Neural crest cell (in vitro differentiated cells): ENCODE measurements at places on chromosomes 1 and 21.

DNA sequence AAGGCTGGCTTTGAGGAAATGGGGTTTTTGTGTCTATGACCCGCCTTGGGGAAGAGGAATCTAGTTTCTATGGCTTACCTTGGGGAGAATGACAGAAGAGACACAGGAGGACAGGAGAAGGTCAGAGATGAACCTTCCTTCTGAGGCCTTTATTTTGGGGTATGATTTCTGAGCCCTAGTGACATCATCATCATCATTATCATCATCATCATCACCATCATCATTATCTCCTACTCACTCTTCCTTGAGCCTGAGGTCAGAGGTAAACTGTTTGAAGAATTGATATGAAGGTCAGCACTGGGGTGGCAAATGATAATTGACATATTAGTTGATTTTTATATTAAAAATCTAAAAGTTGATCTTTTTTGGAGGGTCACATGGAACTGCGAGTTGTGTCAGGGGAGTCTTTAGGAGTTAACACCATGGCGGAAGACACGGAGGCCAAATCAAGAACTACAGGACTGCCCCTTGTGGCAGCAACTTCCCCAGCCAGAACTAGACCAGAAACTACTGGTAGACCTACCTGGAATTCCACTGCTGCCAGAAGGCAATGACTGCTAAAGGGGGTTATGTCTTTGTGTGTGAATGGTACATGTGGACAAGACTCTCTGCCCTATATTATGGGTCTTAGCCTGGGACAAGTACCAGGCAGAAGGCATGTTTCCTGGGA, 49.8 kb upstream of the WLS start:
- DNase-seq, result no peak

DNA sequence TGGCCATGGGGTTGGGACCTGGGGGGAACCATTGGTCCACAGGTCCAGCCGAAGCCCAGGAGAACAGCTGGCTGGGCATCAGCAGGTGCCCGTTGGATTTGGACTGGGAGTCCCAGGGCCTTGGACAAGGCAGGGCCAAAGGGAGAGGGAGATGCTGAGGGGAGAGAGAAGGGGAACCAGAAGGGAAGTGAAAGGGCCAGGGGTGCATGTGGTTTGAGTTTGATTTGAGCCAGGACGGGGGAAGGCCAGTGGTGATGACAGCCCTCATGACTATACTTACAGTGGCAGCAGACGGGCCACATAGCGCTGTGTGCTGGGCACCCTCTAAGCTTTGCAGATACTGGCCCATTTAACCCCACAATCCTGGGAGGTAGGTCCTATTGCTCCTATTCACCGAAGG, 18.8 kb downstream of the AGRN start:
- no peak for DNase-seq

- DNase-seq, result no peak
Observed at GRCh38 chr1:223219846-223220610, 77.0 kb upstream of the TLR5 start.

DNA sequence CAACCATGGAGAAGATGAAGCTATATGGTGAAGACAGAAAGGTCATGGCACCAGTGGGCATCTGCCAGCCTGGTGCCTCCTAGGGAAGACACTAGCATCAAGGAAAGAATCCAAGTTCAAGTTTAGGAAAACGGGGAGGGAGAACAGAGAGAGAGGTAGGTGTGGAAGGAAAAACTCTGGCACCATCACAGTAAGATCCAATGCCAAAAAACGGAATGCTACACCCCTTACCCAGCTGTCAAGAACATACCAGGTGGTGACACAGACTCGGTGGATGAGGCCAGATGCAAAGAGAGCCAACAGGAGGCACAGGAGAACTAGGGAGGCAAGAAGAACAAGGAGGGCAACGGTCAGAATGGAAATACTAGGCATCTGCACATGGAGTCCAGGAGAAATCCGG, 3.6 kb downstream of the KRTCAP2 start:
- DNase-seq, result no peak

DNA sequence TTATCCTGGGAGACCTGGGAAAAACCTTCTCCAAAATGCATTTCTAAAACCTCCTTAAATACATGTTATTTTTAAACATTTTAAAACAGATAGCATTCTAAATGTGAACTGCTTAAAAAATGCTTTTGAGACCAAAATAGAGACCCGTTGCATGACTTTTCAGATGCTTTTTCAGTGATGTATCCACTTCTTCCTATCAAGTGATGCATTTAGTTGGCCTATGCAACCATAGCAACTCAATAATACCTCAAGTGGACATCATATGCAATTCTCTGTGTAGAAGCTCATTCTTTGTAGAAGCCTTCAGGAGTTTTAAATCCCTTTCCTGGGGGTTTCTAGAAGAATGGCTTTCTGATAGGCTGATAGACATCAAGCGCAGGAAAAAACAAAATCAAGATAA, 94.5 kb upstream of the RAVER2 start:
- DNase-seq, result no peak

DNA sequence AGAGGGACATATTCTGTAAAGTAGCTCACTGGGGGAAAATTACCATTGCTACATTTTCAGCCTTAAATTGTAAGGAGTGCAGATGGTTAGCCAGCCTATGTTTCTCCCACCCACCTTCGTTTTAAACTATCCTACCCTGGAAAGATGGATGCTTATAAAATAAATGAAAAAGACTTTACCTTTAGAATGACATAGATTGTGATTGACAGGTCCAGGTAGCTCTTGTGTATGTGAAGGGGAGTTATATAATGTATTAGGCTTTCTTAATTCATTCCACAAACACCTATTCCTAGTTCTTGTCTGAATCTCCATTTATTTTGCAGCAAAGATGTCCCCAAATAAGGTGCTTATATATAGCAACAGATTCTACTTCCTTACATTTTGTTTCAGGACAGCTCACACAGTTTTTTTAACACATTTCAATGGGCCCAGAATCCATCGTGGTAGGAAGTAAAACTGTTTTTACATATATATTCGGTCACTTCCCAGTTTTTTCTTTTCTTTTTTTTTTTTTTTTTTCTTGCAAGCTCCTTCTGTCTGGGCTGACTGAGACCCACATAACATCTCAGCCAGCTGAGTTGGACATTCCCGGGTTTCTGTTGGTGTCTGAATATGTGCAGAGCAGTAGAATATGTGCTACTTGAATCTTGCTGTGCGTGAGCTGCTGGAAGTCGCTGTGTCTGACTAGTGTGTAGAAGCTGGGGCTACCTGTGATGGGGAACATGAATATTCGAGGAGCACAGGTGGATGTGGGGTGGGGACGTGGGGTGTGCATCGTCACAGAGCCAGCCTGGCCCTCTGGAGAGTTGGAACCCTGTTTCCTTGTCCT, 27.8 kb downstream of the UCK2 start:
- no peak for DNase-seq

GRCh38 chr1:167099851-167100250, 6.0 kb downstream of the STYXL2 start:
- no peak for DNase-seq

- DNase-seq, result no peak
Observed at GRCh38 chr1:94668528-94668927, 127.0 kb upstream of the F3 start.

GRCh38 chr1:202501281-202501680, 152.8 kb downstream of the PPP1R12B start:
- no peak for DNase-seq

GRCh38 chr1:154479764-154480421, 22.1 kb upstream of the TDRD10 start:
- DNase-seq, result peak; percentile 81

DNA sequence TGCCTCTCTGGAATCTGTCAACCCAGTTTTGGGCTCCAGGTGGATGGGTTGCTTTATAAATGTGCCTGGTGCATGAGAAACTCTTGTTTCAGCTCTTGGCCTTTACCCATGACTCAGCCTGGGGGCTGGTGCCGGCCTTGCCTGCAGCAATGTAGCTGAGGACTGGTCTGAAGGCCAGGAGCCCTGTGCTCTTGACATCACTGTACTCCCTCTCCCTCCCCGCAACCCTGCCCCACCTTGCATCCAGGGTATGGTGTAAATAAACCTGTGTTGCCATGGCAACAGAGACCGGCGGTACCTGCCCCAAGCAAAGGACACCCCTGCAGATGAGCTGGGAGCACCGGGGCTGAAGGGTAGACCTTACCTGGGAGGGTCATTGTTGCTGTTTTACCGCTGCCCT, 13.3 kb downstream of the FAM151A start:
- DNase-seq, result no peak

- DNase-seq, result no peak
Observed at GRCh38 chr1:56627636-56628039, 17.5 kb upstream of the PRKAA2 start.

- DNase-seq, result peak; percentile 49
Observed at GRCh38 chr1:154344977-154345837, 19.9 kb downstream of the ATP8B2 start.

DNA sequence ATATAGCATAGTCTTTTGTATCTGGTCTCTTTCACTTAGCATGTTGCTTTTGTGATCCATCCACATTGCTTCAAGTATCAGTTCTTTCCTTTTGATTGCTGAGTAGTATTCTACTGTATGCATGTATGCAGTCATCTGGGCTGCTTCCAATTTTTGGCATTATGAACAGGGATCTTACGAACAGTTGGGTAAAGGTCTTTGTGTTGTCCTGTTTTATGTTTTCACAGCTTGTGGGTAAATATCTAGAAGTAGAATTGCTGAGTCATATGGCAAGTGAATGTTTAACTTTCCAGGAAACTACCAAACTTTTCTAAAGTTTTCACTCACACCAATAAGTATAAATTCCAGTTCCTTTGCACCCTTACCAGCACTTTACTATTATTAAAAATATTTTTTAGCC, 60.9 kb downstream of the LHX4 start:
- no peak for DNase-seq

- DNase-seq, result no peak
Observed at GRCh38 chr1:172951730-172952365, 98.9 kb downstream of the TNFSF18 start.

DNA sequence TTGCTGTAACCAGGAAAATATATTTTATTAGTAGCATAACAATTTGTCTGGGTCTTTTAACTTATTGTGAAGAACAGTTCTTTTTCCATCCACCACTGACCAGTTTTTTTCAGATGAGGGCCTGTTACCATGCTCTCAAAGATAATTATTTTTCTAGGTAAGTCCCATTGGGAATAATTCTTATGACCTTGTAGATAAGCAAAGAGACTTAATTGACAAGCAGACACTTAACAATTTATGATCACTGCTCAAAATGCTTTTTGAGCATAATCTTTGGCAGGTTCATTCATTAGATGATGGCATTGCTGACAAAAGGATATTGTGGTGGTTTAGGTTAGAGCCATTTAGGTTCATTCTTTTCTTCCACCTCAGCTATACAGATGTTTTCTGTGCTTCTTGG, 6.6 kb downstream of the SNX27 start:
- no peak for DNase-seq

GRCh38 chr1:55723001-55723400, 507.8 kb upstream of the USP24 start:
- no peak for DNase-seq

DNA sequence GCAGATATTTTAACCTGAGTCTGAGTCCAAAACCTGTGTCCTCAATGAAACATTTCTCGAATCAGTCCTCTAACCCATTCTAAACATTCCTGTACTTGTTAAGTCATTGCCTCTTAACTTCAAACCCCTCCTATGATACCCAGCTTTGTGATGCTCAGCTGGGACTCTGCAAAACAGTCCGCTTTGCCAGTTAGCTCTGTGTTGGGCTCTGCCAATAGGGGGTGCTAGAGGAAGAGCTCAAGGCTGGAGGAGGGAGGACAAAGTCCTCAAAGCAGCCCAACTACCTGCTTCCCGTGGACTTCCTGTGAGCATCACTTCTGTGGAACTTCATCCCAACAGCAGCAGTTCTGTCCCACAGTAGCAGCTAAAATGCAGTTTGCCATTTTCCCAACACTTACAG, 38.1 kb upstream of the SYT14 start:
- DNase-seq, result no peak

DNA sequence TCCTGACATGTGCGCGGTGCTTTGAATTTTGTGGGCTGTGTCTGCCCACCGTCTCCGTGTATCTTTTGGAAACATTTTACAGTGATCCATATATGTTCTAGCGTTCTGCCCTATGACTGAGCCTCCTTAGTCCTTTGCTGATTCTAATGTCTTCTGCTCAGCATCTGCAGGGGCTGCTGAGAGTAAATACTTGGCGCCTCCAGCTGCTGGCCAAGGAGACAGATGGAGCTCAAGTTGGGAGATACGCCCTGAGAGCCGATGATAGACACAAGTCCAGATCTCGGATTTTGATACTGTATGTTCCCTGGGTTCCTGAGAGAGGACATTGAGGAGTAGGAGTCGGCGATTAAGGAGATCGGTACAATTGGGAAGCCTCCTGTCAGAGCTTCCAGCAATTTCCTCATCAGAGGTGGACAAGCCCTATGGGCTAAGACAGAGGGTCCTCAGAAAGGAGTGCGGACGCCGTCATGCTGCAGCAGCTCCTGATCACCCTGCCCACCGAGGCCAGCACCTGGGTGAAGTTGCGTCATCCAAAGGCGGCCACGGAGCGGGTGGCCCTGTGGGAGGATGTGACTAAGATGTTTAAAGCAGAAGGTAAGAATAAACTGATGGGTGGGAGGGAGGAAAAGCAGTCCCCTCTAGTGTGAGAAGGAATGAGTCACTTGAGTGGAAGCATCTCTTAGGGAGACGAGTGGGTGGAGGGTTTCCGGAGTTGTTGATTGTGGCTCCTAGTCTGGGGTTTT, 390 bp downstream of the ZFP69B start:
- peak; percentile 13 for DNase-seq

DNA sequence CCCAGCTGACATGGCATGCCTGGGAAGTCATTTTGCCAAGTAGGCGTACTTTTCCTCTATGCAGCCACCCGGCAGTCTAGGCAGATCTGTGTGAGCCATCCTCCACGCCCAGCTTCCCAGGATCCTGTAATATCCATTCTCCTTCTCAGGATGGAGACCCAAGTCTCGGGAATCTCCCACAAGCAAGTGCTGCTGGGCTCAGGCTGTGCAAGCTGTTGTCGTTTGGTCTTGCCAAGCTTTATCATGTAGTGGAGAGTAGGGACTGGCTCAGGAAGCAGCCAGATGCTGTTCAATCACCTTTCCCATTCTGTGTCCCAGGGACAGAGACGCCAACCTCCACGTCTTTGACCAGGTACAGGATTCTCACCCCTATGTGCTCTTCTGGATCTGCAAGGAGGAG, 191.1 kb upstream of the TMEM51 start:
- no peak for DNase-seq

- no peak for DNase-seq
Observed at GRCh38 chr21:26124421-26124833, 46.1 kb downstream of the APP start.

- DNase-seq, result peak; percentile 14
Observed at GRCh38 chr1:204685236-204686006, at the start of gene LRRN2. Gene LRRN2 (minus strand): TSS chr1:204685738. CDS start chr1:204619992, 65,746 bp downstream.

GRCh38 chr1:174018565-174018964, 3.6 kb downstream of the RC3H1 start:
- no peak for DNase-seq

- DNase-seq, result no peak
Observed at GRCh38 chr1:174954073-174954460, 45.7 kb upstream of the CACYBP start.
